Epithelial cell of prostate (primary cell): ENCODE measurements at places on chromosomes 3 and 15.

DNA sequence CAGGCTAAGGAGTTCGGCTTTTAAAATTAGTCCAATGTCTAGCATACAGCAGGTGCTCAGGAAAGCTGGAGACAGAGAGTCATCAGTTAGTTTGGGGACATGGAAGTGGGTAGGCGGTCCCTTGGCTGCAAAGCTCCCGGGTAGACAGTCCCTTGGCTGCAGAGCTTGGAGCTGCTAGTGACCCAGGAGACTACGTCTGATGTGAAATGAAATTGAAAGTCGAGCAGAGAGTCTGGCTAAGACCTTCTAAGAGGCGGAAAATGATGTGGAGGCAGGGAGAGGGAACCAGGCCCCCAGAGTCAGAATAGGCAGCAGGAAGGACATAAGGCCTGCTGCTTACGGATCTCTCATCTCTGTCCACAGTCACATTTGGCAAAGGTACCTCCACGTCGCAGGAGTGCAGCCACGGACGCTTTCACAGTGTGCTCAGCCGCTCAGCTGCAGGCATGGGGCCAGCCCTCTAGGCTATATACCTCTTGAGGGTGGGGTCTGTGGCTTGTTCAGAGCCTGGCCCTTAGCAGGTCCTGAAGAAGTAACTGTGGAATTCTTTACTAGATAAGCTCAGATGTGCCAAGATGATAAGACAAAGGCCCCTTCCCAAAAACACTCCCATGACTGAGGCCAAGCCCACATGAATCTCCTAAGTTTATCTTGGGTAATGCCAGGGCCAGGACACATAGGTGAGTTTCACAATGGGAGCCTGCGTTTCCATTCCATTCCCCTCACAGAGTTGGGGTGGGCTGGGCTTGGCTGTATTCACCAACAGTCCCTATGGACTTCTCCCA lies 131.7 kb downstream of the XXYLT1 start:
- no peak for DNase-seq

GRCh38 chr3:174356596-174356995 lies 502.5 kb upstream of the NAALADL2 start:
- DNase-seq, result no peak

DNA sequence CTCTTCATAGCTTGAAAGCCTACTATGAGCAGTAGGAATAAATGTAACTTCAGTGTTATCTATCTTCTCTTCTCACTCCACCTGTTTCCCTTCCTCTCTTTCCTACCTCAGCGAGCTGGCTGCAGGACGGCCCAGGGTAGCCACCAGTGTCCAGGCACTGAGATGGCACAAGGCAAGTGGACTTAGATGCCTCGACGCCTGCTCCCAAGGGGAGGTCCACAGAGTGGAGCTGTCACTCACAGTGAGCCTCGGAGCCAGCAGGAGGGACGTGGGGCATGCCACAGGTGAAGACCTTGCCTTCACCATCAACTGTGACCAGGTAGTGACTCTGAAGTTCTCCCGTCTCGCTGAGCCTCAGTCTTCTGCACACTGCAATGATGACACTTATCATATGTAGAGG lies 88.2 kb downstream of the PCSK6 start:
- no peak for DNase-seq

GRCh38 chr3:43286841-43287499 lies 630 bp downstream of the SNRK start:
- DNase-seq, result no peak

GRCh38 chr3:12886106-12886679 lies 44.8 kb upstream of the RPL32 start:
- no peak for DNase-seq

- DNase-seq, result no peak
These were observed 74.9 kb downstream of the DAPK2 start for GRCh38 chr15:63971427-63971805.

GRCh38 chr3:49295489-49296058 lies 18.5 kb upstream of the C3orf62 start:
- no peak for DNase-seq

DNA sequence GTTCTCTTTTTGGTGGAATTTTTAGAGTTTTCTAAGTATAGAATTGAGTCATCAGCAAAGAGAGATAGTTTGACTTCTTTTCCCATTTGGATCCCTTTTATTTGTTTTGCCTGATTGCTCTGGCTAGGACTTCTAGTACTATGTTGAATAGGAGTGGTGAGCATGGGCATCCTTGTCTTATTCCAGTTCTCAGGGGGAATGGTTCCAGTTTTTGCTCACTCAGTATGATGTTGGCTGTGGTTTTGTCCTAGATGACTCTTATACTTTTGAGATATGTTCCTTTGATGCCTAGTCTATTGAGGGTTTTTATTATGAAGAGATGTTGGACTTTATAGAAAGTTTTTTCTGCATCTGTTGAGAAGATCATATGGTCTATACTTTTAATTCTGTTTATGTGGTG lies 72.5 kb downstream of the TNFAIP8L3 start:
- no peak for DNase-seq

DNA sequence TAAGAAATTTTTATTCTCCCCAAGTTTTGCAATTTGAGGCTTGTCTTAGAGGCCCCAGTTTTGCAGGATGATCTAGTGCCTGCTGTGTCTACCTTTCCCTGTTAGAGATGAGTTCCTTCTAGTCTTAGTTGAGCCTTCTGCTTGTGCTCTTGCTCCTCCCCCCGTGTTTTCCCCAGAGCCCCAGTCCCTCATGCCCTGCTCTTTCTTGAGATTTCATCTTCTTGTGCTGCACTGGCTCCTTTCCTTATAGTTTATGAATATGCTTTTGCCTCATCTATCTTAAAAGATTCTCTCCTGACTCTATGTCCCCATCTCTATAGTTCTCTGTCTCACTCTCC lies 4.7 kb downstream of the GAP43 start:
- no peak for DNase-seq

- no peak for DNase-seq
These were observed 524.1 kb upstream of the CFAP20DC start for GRCh38 chr3:59573911-59574310.

DNA sequence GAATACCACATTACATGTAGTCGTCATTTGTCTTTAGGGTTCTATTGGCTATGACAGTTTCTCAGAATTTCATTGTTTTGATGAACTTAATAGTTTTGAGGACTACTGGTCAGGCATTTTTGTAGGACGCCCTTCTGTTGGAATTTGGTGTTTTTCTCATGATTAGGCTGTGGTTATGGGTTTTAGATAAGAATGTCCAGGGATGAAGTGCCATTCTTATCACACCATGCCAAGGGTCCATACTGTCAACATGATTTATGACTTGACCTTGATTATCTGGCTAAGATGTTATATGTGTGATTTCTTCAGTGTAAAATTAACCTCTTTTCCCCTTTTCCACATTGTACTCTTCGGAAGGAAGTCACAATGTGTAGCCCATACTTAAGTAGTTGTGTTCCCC lies 135.3 kb downstream of the DIPK2A start:
- DNase-seq, result no peak

DNA sequence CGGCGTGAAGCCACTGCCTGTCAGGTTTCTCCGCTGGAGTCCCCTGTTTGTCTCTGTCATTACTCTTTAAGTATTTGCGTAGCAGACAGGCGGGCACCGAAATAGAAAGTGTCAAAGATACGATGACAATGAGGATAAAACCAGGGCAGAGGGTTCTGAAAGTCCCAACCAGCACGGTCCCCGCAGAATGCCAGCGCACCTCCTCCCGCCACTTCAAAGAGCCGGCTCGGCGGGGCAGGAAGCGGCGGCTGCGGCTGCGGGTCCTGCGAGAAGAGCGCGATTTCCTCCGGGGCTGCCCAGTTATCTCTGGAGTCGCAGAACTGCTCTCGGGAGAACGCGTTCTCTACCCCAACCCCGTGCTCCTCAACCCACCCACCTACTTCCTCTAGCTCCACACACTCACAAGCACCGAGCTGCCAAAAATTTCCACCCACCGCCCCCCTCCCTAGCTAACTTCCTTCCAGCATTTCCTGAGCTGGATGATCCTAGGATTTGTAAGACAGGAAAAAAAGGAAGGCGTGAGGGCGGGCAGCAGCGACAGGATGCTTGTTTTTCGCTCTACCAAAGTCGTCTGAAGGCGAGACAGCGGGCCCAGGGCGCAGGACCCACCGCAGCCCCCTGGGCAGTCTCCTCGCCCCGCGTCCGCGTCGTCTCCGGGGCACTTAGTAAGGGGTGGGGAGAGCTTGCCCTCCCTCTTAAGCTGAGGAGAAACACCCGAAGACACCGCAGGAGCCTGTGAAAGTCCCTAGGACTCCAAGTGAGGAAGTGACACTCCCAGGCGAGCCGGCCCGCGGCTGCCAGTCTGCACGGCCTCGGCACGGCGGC lies at the start of gene ARHGAP31:
TSS of gene ARHGAP31 (plus strand) at position 513 of the 825 bp plus-strand sequence. CDS start 522 bp downstream, outside the sequence.
- no peak for DNase-seq

GRCh38 chr3:107198581-107199181 lies 178.6 kb upstream of the CCDC54 start:
- no peak for DNase-seq

DNA sequence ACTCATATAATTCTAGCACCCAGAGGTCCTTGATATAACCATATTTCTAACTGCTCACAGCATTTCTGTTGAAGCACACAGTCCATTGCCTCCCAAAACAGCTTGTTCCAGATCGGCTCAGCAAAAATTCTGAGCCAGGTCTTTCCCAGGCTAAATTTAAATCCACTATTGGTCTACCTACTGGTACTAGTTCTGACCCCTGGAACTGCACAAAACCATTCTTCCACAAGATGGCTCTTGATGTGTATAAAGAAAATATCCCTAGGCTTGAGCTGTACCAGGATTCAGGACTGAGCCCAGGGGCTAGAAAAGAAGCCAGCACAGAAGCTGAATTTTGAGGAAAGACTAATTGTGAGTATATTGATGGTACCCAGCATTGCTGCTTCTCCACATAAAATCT lies 75.4 kb upstream of the ABHD17C start:
- DNase-seq, result no peak

- DNase-seq, result no peak
These were observed 15.0 kb downstream of the FBLN2 start for GRCh38 chr3:13563911-13564310.

DNA sequence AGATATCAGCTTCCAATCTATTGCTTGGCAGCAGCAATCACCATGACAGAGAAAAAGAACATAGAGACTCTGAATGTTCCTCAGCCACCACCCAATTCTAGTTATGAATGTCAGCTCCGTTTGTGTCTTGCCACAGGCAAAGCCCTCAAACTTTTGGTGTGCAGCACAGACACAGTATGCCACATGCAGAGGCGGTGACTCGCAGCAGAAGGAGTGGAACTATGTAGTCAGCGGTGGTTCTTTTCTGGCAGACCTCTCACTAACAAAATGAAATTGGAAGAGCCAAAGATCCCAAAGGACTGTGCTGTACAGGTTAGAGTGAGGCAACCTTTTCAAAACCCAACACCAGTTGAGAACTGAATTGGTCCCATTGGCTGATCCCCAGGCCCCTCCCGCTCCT lies 220.9 kb downstream of the SLC9A9 start:
- no peak for DNase-seq

DNA sequence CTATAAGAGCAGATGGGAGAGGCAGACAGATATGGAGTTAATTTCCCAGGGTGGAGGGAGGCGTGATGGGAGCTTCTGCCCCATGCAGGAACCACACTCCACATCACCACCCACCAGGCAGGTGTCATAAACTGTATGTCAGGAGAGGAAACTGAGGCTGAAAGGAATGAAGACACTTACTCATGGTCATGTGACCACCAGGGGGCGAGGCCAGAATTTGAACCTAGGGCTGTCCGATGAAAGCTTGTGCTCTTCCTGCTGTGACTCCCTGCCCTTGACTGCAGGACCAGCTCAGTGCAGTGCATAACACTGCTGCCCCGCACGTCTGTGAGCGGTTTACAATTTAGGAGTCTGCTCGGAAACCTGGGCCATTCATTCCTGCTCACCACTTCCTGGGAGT lies 28.8 kb downstream of the NUP210 start:
- DNase-seq, result no peak

GRCh38 chr3:12400616-12401194 lies 83.6 kb upstream of the TSEN2 start:
- no peak for DNase-seq

- DNase-seq, result no peak
These were observed 181.1 kb downstream of the APBA2 start for GRCh38 chr15:29066838-29067237.

GRCh38 chr15:90104551-90104950 lies 2.3 kb upstream of the IDH2 start:
- no peak for DNase-seq

DNA sequence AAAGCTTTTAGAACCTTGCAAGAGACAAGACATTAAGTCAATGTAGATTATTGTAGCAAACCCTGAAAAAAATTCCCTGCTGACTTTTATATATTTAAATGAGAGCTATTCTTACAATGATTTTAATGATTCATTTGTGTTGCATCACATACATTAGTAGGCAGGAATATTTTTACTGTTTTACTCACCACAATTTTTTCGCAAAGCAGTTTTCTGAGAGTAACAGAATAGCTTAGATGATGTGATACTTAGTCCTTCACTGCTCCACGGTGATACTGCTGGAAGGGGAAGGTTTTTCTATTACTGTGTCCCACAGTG lies 43.9 kb upstream of the CLRN1 start:
- no peak for DNase-seq

DNA sequence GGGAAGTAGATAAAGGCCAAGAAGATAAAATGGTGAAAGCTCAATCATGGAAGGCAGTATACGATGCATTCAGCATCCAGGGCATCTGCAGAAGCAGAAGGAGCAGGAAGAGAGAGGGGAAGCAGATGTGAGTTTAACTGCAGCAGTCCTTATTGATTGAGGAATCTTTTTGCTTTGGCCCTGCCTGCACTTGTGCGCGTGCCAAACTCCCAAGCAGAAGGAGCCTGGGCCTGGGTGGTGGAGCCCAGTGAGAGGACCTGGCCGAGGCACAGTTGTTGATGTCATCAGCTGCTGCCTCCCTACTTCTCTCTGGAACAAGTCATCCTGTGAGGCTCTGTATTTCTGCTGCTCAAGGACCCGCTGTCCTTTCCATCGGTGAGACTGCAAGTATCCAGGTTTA lies 65.5 kb upstream of the ROPN1 start:
- no peak for DNase-seq

DNA sequence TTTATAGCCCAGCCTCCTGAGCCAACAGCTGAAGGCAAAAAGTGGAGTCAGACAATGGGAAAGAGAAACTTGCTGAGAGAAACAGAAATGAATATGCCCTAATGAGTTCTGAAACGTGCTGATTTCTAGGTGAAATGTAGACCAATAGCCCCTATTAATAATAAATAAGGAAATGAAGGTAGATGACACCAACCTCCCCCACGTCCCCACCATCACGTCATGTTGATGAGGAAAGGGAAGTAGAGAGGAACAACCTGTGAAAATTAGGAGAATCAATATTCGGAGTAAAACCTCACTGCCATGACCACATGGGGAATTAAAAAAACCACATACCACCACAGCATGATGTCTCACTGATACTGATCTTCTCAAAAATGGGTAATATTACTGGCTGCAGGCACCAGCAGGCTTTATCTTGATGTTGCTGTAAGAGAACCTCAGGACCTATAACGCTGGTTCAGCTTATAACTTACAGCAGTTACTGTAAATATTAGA lies 64.0 kb downstream of the KAT2B start:
- no peak for DNase-seq

- no peak for DNase-seq
These were observed 354.1 kb downstream of the GABRG3 start for GRCh38 chr15:27324886-27325615.
